ENCODE measurements at places on chromosomes 1 and 21.

DNA sequence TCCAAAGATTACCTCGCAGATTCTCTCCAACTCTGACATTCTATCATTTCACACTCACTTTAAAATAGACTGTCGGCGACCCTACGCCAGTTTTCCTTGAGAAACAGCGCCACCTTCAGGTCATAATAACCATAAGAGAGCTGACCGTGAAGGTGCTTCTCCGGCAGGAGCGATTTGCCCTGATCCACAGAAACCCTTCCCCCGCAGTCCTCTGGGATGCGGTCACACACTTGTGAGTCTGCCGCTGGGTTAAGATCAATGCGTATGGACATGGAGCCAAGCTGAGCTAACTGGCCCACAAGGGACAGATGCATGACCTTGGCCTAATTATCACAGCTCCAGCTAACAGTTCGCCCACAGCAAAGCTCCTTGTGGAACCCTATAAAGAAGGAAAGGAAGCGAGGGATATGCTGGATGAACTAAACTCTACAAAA lies 32.8 kb upstream of the IFNAR2 start:
- peak; percentile 59 for DNase-seq

- no peak for DNase-seq
Measured at GRCh38 chr1:212596798-212597197, 11.8 kb upstream of the ATF3 start.

GRCh38 chr1:246647513-246647912 lies 76.7 kb upstream of the SCCPDH start:
- DNase-seq: peak; percentile 56

DNA sequence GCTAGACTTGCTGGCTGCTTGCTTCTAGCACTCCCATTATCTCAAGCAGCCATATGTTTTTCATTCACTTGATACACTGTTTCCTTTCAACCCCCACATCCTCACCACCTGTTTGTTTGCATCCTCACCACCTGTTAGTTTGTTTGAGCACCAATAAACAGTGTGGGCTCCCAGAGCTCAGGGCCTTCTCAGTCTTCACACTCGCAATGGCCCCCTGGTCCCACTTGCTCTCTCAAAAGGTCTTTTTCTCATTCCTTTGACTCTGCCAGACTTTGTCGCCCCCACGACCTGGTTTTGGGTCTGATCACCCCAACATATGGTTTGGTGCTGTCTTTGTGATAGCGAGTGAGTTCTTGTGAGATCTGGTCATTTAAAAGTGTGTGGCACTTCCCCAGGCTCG lies 6.2 kb upstream of the PADI4 start:
- DNase-seq: no peak

- peak; percentile 98 for DNase-seq
Measured at GRCh38 chr1:55696181-55696754, 481.1 kb upstream of the USP24 start.

GRCh38 chr1:43711049-43711448 lies 3.7 kb downstream of the ST3GAL3 start:
- peak; percentile 59 for DNase-seq

DNA sequence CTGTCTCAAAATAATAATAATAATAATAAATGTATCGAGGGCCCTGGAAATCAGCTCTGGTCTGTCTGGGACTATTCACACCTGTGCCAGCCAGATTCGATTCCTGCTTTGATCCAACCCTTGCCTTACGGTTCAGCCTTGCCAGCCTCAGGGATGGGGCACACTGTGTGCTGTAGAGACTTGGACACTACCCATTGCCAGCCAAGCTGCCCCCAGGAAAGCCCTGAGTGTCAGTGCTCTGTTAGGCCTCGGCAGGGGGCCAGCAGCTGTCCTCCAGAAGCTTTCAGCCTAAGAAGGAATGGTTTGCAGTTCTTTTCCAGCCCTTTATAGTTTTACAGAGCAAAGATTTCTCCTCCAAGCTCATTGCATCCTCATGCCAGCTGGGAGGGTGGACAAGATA lies 96.2 kb upstream of the RUNX3 start:
- DNase-seq: no peak
